ENCODE measurements at places on chromosomes 12 and 14.

DNA sequence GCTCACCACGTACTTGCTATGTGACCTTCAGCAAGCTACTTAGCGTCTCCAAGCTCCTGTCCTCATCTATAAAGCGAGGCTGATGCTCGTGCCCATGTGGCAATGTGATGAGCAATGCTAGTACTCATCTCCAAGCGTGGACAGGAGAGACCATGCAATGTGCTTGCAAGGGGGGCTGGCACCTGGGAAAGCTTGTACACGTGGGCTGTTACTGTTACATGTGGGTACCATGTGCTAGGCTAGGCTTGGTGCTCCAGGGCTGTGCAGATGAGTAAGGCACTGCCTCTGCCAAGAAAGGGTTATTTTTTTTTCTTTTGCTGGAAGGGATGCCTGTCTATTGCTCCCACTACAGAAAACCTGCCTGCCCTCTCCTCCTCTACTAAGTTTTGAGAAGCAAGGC, 46.6 kb downstream of the TSPAN11 start:
- no peak for DNase-seq

DNA sequence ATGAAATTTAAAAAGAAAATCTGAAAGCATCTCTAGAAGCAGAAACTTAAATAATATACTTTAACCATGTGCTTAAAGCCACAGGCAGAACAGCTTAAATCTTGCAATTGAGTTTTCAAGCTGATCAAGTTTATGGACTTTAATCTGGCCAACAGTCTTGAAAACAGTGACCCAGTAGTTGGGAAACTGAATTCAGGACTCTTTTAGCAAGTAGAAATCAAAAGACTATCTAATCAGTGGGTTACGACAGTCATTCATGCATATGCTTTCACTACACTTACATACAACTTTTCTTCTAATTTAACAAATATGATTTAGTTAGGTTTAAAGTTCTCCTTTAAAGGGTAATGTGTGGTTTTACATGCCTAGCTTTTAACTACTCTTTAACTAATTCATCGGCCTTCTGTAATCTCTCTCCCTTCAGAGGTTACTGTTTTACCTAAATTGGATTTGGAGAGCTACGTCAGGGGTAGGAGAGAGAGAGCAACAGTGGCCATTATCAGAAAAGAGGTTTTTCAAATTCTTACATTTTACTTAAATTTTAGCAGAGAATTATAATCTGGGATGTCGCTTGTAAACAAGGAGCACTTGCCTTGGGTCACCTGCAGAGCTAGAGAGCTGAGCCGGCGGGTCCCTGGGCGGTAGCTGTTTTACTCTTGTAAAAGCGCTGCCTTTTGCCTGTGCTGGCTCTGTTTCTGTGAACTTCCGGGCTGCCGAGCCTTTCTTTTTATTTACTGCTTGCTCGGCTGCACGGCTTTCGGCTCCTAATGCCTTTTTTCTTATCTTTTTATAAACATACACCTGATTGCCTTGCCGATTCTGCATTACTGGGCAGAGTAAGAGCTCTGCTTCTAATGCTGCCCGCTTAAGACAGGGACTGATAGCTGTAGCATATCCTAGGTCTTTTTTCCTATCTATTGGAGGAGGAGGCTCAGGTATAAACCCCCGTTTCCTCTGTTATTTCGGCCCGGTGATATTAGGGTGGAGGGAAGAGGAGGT, 17.4 kb upstream of the LYZ start:
- peak; percentile 83 for DNase-seq

DNA sequence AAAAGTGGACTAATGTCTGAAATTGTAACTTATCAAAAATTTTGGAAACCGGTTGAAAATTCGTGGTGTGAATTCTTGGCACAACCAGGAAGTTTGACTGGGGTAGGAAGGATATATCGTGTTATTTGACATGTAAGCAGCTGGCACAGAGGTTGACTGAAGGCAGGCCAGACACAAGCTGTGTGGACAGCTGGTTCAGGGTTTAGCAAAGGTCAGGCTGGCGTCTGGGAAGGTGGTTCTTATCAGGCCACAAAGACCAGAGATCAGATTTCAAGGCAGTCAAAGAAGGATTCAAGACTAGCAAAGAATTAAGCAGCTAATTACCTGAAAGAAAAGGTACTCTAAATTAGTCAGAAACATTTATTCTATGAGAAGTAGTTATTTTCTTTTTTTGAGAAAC, 450.2 kb upstream of the MDGA2 start:
- DNase-seq = no peak

GRCh38 chr12:31820832-31821231, 92.0 kb upstream of the AMN1 start:
- no peak for DNase-seq

- DNase-seq = no peak
These were observed 11.1 kb downstream of the CD69 start for GRCh38 chr12:9749640-9750039.

DNA sequence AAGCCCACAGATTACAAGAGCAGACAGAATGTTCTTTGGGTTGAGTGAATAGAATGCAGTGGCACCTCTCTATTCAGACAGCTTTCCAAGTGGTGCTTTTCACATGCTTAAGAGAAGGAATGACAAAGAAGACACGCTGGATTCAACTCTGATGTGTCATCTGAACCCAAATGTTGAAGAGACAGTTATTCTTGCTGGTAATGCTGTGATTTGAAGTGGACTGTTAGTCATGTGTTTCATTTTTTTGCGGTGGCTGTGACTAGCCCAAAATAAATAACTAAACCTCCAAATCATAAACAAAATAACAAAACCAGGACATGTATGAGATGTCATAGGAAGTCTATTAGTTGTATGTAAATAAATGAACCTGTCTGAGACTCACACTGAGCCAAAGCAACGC, 391.8 kb upstream of the PRICKLE1 start:
- no peak for DNase-seq

DNA sequence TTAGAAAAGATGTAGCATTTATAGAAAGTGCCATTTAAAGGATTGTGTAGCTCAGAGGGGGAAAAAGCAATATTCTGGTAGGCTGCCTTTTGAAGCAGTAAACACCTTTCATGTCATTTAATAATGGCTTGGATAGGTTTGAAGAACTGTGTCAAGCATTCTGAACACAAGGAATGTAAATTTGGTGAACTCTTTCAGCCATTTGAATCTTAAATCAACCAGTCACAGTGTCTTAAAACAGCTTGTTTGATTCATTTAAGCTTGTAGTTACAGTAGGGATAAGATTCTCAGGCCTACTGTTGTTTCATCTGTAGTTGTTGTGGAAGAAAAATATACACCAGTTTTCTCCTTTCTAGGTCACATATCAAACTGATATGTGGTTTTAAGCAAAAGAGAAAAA, 299.4 kb upstream of the NOVA1 start:
- no peak for DNase-seq

GRCh38 chr14:104765517-104765916, 12.6 kb downstream of the SIVA1 start:
- no peak for DNase-seq

- DNase-seq = no peak
These were observed 79.8 kb downstream of the MYRFL start for GRCh38 chr12:69904777-69905176.

GRCh38 chr12:116194935-116195431, 82.5 kb downstream of the MED13L start:
- DNase-seq = peak; percentile 35

DNA sequence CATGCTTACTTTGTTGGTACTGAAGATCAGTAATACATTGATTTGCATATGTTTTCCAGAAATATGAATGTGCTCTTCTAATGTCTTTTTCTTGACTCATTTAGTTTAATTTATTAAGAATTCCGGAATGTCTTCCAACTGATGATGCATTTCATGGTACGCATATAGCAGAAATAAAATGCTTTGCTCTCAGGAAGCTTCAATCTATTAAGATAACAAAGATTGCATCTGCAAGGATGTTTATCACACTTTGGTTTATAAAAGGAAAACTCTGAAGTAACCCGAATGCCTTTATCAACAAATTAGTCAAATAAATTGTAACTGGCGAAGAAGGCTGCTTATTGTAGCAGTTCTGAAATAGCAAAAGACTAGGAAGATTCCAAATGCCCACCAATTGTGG, 166.4 kb upstream of the LMNTD1 start:
- DNase-seq = no peak

GRCh38 chr14:72961579-72962335, 35.5 kb downstream of the DCAF4 start:
- no peak for DNase-seq

DNA sequence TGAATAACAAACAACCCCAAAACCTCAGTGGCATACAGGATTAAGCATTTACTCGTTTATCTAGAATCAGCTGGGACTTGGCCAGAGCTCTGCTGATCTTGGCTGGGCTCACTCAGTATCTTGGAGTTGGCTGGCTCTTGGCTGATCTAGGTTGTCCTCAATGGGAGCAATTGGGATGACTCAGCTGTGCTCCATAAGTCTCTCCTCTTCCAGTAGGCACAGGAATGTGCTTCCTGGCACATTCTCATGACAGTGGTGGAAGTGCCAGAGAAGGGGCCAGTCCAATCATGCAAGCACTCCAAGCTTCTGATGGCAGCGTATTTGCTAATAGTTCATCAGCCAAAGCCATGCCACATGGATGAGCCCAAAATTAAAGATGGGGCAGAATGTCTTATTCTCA, 41.7 kb upstream of the ANO4 start:
- no peak for DNase-seq

GRCh38 chr12:53213348-53213747, 6.3 kb upstream of the ITGB7 start:
- DNase-seq = peak; percentile 90

DNA sequence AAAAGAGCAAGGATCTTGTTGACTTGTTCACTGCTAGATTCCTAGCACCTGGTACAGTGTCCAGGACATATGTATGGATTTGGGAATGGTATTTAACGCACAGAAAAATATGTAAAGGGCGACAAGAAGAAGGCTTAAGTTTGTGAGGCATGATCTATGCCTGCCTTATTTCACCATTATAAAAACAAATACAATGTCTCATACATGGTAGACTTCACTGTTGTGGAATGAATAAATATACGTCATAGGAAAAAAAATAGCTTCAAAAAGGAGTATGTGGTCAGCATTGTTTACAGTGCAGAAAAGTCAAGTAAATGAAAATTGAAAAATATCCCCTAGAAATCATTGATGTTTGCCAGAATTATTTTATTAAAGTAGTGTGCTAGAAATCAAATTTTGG, 30.0 kb downstream of the HCFC2 start:
- DNase-seq = no peak

GRCh38 chr14:76767681-76768656, 6.7 kb downstream of the VASH1 start:
- peak; percentile 22 for DNase-seq

GRCh38 chr12:121708313-121709063, 4.1 kb upstream of the TMEM120B start:
- no peak for DNase-seq

DNA sequence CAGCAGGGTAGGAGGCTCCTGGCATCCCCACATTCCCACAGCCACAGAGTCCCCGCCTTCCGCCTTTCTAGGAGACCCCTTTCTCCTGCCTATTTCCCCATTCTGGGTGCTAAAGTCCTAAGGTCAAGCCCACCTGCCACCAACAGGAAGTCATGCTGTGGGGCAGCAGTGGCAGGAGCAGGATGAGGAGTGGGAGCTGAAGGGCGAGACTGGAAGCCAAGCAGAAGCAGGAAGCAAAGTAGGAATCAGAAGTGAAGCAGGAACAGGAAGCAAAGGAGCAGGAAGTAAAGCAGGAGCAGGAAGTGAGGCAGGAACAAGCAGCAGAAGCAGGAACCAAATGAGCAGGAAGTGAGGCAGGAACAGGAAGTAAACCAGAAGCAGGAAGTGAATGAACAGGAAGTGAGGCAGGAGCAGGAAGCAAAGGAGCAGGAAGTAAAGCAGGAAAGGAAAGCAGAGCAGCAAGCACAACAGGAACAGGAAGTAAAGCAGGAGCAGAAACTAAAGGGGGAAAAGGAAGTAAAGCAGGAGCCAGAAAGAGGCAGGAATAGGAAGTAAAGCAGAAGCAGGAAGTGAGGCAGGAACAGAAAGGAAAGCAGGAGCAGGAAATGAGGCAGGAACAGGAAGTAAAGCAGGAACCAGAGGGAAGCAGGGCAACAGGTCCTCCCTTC, 38.3 kb upstream of the RIMBP2 start:
- no peak for DNase-seq

DNA sequence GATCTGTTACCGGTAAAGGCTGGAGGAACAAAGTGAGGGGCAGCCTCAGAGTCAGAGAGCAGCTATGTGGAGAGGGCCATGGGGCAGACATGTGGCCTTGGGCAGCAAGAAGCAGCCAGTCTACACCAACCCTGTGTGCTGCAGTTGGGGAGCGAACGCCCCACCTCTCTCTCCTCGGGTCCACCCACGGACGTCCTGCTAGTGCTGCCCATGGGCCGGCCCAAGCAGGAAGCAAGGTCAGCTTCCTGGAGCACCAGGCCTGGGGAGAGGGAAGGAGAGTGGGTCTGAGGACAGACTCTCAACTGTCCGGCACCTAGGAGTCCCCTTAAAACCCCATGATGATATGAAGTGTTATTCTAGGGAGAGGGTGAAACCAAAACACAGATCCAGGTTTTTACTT, 254.8 kb upstream of the FKBP4 start:
- DNase-seq = no peak

GRCh38 chr14:51044961-51045360, 49.9 kb downstream of the TRIM9 start:
- no peak for DNase-seq

DNA sequence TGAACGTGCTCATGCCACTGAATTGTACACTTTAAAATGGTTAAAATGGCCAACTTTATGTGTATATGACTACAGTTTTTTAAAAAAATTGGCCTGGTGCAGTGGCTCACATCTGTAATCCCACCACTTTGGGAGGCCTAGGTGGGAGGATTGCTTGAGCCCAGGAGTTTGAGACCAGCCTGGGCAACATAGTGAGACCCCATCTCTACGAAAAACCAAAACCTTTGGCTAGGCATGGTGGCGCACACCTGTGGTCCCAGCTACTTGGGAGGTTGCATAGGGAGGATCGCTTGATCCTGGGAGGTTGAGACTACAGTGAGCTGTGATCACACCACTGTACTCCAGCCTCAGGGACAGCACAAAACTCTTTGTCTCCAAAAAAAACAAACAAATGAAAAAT, 5.3 kb downstream of the BRI3BP start:
- DNase-seq = no peak

GRCh38 chr12:76186131-76186906, 101.8 kb upstream of the NAP1L1 start:
- DNase-seq = no peak

GRCh38 chr12:75913502-75914351, 117.8 kb downstream of the PHLDA1 start:
- no peak for DNase-seq

GRCh38 chr14:52759145-52759544, 29.2 kb downstream of the STYX start:
- no peak for DNase-seq

All from naive thymus-derived CD8-positive, alpha-beta T cell (primary cell).